SK-N-MC (cell line): ENCODE measurements at places on chromosomes 1 and 21.

- no peak for DNase-seq
Measured at GRCh38 chr1:84103197-84103992, 40.7 kb upstream of the PRKACB start.

GRCh38 chr1:109242387-109242786, 7.0 kb upstream of the CELSR2 start:
- DNase-seq = no peak

DNA sequence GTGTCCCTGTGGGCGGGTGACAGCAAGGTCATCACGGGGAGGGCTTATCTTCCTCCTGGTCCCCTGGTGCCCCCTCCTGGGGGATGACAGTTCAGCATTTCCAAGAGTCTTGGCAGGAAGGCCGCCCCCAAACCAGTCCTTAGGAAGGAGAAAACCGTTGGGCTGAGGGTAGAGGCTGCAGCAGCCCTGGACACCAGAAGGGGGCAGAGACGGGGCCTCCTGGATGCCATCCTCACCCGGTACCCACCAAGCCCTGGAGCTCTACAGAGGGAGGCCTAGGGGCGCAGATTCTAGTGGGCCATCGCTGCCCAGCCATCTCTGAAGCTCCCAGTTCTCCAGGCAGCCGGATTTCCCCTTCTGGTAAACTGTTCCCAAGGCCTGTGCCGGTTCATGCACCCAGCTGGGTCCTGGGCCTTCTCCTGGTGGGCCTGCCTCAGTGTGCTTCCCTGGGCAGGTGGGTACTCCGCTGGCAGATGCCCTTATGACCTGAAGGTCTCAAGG, 14.8 kb upstream of the ZNF669 start:
- DNase-seq = no peak

DNA sequence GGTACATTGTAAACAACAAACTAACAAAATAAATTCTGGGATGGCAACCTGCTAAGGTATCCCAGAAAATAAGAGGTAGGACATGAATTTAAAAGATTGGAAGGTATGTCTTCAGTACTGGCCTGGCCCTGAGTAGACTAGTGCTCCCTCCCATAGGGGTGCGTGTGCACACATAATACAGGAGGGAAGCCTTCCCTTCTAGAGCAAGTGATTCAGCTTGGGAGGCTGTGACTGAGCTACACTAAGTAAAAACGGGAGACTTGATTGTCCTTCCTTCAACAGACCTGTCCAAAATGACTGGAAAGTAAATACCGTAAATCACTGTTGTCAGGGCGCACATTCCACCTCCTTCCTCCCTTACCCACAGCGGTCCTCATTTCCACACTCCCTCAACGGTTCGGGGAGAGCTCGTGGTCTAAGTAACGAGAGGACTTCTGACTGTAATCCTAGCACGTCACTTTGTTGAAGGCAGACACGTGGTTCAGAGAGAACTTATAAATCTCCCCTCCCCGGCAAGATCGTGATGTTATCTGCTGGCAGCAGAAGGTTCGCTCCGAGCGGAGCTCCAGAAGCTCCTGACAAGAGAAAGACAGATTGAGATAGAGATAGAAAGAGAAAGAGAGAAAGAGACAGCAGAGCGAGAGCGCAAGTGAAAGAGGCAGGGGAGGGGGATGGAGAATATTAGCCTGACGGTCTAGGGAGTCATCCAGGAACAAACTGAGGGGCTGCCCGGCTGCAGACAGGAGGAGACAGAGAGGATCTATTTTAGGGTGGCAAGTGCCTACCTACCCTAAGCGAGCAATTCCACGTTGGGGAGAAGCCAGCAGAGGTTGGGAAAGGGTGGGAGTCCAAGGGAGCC, at the start of gene TGFB2:
TGFB2 (plus strand) TSS at position 523 of the 859 bp plus-strand sequence. CDS start 1,366 bp downstream, outside the sequence.
- no peak for DNase-seq

- no peak for DNase-seq
Measured at GRCh38 chr1:74324684-74325448, 89.7 kb downstream of the TNNI3K start.

GRCh38 chr21:37593015-37593414, 226.4 kb downstream of the DYRK1A start:
- no peak for DNase-seq

DNA sequence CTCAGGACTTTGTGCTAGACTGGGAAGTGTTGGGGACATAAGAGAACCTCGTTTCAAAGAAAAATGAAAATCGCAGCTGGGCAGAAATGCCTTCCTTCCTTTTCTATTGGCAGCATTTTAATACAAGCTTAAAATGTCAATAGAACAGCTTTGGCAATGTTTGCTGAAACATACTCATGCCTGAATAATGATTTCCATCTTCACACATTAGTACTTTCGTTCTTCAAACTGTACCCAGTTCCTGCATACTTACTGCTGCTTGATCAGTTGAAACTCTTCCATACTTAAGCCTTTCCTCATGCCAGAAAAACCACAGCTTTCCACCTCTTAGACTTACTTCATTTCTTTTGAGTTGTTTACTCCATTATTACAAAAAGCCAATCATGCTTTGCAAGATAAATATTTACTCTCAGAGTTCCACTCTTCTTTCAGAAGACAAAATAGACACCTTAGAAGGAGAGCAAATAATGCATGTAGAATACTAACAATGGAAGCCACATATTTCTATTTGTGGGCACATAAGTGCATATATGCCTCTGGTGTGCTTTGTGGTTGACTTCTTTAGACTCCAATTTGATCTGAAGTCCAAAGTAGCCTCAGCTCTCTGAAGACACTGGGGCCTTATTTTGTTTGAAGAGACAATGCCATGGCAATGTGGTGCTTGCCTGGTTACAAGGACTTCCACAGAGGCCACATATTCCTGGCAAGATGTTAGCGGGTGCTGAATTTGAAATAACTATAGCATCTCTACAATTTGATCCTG, 22.7 kb upstream of the CD55 start:
- no peak for DNase-seq
